ENCODE measurements at places on chromosomes 7 and 10. TPM values are rescaled to one million over a fixed set of nuclear protein-coding genes. Genes with fewer than 3 reads are reported as not detected.

GRCh38 chr10:14163377-14164086, 167.2 kb downstream of the FRMD4A start:
- no peak overlapping the region for H3K27ac ChIP-seq
- H3K27me3 ChIP-seq = no peaks in the 10 kb centered on the region
- H3K4me1 ChIP-seq = no peaks in the 10 kb centered on the region
- H3K36me3 ChIP-seq = no peaks in the 10 kb centered on the region
- peak; percentile 24 for DNase-seq

Gene TUBAL3
- not detected for total RNA-seq

DNA sequence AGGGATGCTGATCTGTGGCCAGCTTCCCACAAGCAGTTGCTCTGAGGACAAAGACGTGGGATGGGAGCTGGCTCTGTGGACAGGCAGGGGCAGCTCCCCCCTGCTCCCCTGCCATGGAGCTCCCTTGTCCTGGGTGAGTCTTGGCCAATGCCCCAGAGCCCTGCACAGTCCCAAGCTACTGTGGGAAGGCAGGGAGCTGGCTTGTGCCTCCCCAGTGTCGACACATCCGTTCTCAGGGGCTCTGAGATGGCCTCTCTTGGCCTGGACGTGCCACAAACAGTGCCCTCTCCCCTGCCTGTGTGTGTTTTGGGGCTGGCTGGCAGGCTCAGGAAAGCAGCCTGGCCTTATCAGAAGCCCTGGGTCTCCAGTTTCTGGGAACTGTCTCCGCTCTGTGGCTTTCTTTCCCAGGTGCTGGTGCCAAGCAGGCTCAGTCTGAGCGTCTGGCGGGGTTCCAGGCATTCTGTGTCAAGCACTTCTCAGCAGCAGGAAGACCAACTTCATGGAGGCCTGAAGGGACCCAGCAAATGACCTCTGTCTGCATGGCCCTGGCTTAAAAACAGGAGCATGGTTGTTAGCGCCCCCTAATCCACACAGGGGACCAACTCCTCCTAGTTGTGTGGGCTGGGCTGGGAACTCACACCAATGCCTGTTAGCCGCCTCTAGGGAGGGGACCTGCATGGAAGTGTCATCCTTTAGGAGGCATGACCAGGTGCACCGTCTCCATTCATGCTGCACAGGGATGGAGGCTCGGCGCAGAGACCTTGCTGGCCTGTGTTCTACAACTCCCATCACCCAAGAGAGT, 375.2 kb downstream of the RPS24 start:
- DNase-seq = peak; percentile 91
- H3K36me3 ChIP-seq = no peaks in the 10 kb centered on the region
- peak overlapping the region; percentile 76 for H3K27ac ChIP-seq
- peaks cover 3% of the 10 kb centered on the region for H3K4me1 ChIP-seq
- H3K4me3 ChIP-seq = no peak overlapping the region

Gene C10orf67
- 0.68 TPM for total RNA-seq

DNA sequence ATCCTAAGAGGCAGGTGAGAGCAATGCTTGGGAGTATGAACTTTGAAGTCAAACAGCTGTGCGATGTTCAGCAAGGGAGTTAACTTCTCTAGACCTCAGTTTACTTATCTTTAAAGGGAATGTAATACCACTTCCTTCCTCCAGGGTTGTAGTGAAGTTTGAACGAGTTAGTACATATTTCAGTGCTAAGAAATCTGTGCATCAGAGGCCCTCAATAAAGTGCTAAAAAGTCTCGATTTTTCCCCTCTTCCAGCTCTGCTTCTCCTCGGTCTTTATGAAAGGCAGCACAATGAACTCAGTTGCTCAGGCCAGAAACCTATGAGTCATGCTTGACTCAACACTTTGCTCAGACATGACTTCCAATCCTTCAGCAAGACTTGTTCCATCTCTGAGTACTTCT, 418.9 kb downstream of the MDFIC start:
- no peak overlapping the region for H3K27ac ChIP-seq
- no peak overlapping the region for H3K4me3 ChIP-seq
- H3K27me3 ChIP-seq = no peaks in the 10 kb centered on the region
- DNase-seq = no peak
- no peaks in the 10 kb centered on the region for H3K36me3 ChIP-seq
- no peaks in the 10 kb centered on the region for H3K4me1 ChIP-seq

DNA sequence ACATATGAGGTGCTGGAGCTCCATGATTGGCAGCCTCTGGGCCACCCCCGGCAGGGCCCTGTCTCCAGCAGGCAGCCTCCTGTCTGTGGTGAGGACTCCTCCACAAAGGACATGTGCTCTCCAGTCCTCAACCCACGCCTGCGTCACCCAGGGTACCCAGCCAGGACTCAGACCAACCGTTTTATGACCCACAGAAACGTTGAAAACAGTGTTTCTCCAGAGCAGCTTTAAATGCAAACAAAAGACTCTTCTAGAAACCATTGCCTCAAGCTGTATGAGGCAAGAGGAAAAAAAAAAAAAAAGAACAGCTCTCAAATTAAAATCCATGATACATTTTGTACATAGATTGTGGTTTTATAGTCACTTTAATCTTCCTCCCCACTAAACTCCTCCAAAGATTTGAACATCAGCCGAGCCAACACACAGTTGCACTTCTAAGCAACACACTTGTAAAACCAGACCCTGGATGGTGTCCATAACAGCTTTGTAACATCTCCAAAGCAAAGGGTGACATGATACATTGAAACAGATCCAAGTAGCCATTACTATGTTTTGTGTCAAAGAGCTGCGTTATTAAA, 175.0 kb upstream of the LYZL2 start:
- H3K27me3 ChIP-seq = no peaks in the 10 kb centered on the region
- DNase-seq = peak; percentile 90
- H3K4me3 ChIP-seq = no peak overlapping the region
- H3K27ac ChIP-seq = peak overlapping the region; percentile 36

DNA sequence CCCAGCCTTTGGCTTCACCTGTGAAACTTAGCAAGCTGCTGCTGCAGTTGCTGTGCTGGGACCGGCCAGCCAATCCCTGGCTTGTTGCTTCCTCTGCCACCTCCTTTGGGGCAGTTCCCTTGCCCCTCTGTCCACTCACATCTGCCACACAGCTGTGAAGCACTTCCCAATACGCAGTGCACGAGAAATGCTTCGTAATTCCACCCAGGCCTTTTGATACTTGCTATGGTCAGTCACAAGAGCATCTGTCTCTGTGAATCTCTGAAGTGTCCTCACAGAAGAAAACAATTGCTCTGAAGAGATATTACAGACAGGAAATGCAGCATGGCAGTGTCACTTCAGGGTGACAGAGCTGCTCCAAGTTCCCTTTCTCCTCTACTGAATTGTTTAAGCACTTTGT, 208.5 kb downstream of the PTEN start:
- no peaks in the 10 kb centered on the region for H3K4me1 ChIP-seq
- peak overlapping the region; percentile 49 for H3K27ac ChIP-seq
- no peak overlapping the region for H3K4me3 ChIP-seq
- H3K36me3 ChIP-seq = no peaks in the 10 kb centered on the region
- no peaks in the 10 kb centered on the region for H3K27me3 ChIP-seq

Gene ATRNL1
- total RNA-seq = 0.40 TPM

- H3K4me1 ChIP-seq = no peaks in the 10 kb centered on the region
- no peaks in the 10 kb centered on the region for H3K36me3 ChIP-seq
- no peaks in the 10 kb centered on the region for H3K27me3 ChIP-seq
- H3K4me3 ChIP-seq = no peak overlapping the region
Measured at GRCh38 chr10:117249493-117250093, 8.7 kb downstream of the SLC18A2 start.

DNA sequence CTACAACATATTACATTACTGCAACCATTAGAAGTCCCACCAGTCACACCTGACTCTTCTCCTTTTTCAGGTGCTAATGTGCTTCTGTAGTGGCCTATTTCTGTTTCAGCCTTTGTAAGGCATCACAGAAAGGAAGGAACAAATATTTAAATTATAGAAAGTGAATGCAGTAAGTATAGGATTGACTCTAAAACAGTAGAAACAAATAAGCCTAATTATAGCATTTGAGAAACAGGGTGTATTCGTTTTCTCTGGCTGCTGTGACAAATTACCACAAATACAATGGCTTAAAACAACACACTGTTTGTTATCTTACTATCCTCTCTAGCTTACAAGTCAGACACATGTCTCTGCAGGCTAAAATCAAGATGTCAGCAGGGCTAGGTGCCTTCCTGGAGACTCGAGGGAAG, 69.4 kb downstream of the CCSER2 start:
- peaks cover 6% of the 10 kb centered on the region for H3K36me3 ChIP-seq
- no peaks in the 10 kb centered on the region for H3K4me1 ChIP-seq
- no peak for DNase-seq
- no peak overlapping the region for H3K4me3 ChIP-seq
- H3K27me3 ChIP-seq = no peaks in the 10 kb centered on the region

Gene SAP25
- total RNA-seq = 8.8 TPM

- peak; percentile 84 for DNase-seq
- H3K4me1 ChIP-seq = peaks cover 22% of the 10 kb centered on the region
- no peaks in the 10 kb centered on the region for H3K36me3 ChIP-seq
- H3K27ac ChIP-seq = no peak overlapping the region
- H3K4me3 ChIP-seq = no peak overlapping the region
- no peaks in the 10 kb centered on the region for H3K27me3 ChIP-seq
Measured at GRCh38 chr7:85521108-85521694, 334.3 kb upstream of the SEMA3D start.

DNA sequence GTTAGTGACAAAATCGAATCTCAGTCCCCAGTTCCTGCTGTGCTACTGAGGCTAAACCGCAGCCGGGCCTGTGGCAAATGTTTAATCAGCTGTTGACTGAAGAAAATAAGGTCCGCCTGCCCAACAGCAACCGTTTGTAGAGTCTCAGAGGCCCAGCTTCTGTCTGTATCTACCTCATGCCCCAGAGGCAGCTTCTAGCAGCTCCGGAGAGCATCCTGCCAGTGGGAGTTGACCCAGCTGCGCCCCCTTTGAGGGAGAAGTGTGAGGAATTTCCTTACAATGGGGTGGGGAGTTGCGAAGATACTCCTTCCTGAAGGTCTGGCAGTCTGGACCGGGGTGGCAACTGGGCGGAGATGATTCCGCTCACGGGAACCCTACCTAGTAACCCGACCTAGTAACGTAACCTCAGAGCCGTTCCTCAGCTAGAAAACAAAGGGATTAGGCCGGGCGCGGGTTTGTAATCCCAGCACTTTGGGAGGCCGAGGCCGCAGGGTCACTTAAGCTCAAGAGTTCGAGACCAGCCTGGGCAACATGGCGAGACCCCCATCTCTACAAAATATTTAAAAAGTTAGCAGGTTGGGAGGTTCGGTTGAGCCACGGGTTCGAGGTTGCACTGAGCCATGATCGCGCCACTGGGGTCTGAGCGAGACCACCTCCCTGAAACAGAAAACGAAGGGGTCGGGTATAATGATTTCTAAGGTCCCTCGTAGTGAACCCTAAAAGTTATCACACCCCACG, 846 bp upstream of the ZNF775 start:
- peak overlapping the region; percentile 81 for H3K4me3 ChIP-seq
- peaks cover 8% of the 10 kb centered on the region for H3K36me3 ChIP-seq
- peak; percentile 88 for DNase-seq
- H3K4me1 ChIP-seq = peaks cover 28% of the 10 kb centered on the region

Gene HOXA9
- 0.46 TPM for total RNA-seq

GRCh38 chr7:106247841-106248240, 36.9 kb downstream of the NAMPT start:
- no peaks in the 10 kb centered on the region for H3K27me3 ChIP-seq
- H3K27ac ChIP-seq = no peak overlapping the region
- H3K36me3 ChIP-seq = peaks cover 5% of the 10 kb centered on the region
- no peaks in the 10 kb centered on the region for H3K4me1 ChIP-seq
- no peak for DNase-seq

DNA sequence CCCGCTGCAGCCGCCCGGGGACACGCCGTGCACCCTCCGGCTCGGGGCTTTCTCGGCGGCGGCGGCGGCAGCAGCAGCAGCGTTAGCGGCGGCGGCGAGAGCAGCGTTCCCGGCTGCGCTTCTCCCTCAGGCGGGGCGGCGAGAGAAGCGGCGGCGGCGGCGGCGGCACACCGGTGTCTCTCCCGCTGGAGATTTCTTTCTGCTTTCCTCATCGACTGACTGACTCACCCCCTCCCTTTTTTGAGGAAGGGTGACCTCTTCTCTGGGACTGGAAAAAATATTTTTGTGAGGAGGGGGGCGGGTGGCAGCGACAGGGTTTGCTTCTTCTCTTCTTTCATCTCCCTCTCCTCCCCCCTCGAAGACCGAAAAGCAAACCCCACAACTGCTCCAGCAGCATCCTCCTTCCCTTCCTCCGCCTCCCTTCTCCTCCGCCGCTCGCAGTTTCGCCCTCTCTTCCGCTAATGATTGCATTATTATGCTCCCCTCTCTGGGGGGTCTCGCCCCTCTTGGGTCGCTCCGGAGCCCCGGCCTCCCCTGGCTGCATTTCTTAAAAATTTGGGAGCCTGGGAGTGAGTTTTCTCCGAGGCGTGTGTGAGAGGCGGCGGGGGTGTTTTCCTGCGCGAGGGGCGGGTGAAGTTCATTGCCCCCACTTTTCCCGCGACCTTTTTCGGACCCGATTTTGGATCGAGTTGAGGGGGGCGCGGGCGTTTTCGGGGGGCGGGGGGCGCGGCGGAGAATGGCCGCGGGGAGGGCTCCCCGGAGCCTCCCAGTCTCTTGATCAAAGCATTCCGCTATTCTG, 411 bp downstream of the AUTS2 start:
- DNase-seq = peak; percentile 56
- H3K4me3 ChIP-seq = peak overlapping the region; percentile 92
- no peaks in the 10 kb centered on the region for H3K27me3 ChIP-seq
- H3K4me1 ChIP-seq = peaks cover 38% of the 10 kb centered on the region

GRCh38 chr7:78828317-78828716, 625.1 kb downstream of the MAGI2 start:
- H3K27me3 ChIP-seq = no peaks in the 10 kb centered on the region
- H3K36me3 ChIP-seq = no peaks in the 10 kb centered on the region
- no peak for DNase-seq
- no peak overlapping the region for H3K4me3 ChIP-seq
- no peaks in the 10 kb centered on the region for H3K4me1 ChIP-seq

DNA sequence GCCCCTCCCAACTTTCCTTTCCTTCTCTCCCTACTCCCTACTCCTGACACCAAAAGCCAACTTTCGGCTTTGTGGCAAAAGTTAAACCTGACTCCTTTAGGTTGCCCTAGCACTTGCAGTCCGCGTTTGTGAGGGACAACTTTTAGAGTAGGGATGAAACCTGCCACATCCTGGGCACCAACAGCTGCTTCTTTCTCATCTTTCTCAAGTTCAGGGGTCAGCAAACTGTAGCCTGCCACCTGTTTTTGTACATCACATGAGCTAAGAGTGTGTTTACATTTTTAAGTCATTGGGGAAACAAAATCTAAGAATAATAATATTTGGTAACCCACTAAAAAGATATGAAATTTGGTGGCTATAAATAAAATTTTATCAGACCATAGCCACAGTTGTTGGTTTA, 660.6 kb downstream of the KCNMA1 start:
- no peak overlapping the region for H3K27ac ChIP-seq
- H3K4me3 ChIP-seq = no peak overlapping the region
- no peaks in the 10 kb centered on the region for H3K27me3 ChIP-seq
- DNase-seq = no peak
- H3K4me1 ChIP-seq = no peaks in the 10 kb centered on the region

- H3K27ac ChIP-seq = no peak overlapping the region
- DNase-seq = no peak
- no peak overlapping the region for H3K4me3 ChIP-seq
- H3K36me3 ChIP-seq = no peaks in the 10 kb centered on the region
Measured at GRCh38 chr7:28729727-28730126, 228.4 kb downstream of the TRIL start.

Gene CACNB2
- 23.9 TPM for total RNA-seq

Gene CRTAC1
- 55.1 TPM for total RNA-seq
